Stimulated activated CD4-positive, alpha-beta T cell treated with anti-CD3 and anti-CD28 coated beads, TNF-alpha, amount 100 ng/mL, for 24 hours (primary cell): ENCODE measurements at places on chromosomes 7 and 10.

- no peak for DNase-seq
Observed at GRCh38 chr10:117159390-117159789, 21.3 kb upstream of the VAX1 start.

DNA sequence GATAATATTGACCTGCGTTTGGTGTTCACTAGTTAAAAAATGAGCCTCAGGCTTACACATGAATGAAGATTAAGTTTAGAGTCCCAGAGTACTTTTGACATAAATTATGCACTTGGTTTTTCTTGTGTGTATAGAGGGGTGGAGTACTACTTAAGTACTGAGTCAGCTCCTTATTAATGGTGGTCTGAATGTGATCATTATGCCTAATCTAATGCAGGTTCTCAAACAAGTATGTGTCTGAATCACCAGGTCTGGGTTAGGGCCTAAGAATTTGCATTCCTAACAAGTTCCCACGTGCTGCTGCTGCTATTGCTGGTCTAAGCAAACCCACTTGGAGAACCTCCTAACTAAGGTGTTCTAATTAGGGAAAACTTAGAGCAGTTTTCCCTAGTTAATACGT is 30.7 kb upstream of the STOX1 start:
- no peak for DNase-seq

DNA sequence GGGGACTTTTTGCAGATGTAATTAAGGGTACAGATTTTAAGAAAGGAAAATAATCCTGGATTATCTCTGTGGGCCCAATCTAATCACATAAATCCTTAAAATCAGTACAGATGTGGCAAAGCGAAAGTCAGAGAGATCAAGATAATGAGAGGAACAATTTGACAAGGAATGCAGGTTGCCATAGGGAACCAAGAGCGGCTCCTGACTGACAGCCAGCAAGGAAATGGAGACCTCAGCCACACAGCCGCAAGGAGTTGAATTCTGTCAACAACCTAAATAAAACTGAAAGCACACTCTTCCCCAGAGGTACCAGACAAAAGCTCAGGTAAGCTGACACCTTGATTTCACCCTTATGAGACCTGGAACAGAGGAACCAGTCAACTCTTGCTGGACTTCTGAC is 3.4 kb upstream of the PNPLA8 start:
- no peak for DNase-seq

- no peak for DNase-seq
Observed at GRCh38 chr10:24894309-24894708, 58.1 kb downstream of the PRTFDC1 start.

DNA sequence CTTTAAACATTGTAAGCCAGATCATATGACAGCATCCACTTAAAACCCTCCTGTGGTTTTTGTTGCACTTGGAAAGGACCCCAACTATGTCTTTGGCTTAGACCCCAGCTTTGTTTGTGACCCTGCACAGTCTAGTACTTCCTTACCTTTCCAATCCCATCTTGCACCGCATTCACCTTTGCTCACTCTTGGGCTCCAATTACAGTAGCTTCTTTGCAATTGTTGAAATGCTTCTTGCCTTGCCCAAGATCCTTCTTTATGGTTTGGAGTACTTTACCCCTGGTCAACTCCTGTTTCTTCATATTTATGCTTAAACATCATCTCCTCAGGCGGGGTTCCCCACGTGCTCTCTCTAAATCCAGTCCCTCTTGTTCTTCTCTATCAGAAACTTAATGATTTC is 162.6 kb downstream of the PTEN start:
- DNase-seq = no peak

GRCh38 chr7:54906963-54907362 is 111.9 kb upstream of the EGFR start:
- DNase-seq = no peak

DNA sequence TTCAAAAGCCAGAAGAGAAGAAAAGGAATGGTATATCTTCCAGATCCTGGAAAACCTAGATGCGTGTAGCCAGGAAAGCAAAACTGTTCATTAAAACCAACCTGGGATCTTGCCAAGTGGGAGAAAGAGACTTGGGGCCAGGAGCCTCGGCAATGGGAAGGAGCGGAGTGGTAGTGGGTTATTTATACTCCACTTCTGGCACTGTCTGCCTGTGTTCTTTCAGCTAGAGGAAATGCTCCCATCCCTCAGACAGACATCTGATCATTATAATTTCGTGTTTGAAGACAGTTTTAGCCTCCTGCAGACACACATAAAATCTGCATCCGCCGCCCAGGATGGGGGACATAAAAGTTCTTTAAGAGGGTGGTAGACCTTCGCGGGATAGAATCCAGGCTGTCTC is 421.6 kb downstream of the RPS24 start:
- no peak for DNase-seq

DNA sequence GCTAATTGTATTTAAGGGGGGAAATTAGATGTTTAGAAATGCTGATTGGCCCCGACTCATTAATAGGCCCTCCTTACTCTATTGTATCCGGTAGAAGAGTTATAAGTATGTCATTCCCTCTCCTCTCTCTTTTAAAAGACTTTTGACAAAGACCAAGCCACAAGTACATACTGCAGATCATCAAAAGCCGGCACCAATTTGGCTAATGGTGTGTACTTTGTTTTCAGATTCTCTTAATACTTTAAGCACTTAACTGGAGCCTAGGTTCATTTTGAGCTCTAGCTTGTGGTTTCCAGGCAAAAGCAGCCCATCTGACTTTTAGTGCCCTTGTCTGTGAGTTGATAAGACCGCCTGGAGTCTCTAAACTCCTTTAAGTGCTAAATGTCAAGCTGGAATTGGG is 210.0 kb upstream of the LYZL1 start:
- DNase-seq = no peak

- DNase-seq = no peak
Observed at GRCh38 chr7:149007611-149008010, 20.7 kb downstream of the PDIA4 start.

DNA sequence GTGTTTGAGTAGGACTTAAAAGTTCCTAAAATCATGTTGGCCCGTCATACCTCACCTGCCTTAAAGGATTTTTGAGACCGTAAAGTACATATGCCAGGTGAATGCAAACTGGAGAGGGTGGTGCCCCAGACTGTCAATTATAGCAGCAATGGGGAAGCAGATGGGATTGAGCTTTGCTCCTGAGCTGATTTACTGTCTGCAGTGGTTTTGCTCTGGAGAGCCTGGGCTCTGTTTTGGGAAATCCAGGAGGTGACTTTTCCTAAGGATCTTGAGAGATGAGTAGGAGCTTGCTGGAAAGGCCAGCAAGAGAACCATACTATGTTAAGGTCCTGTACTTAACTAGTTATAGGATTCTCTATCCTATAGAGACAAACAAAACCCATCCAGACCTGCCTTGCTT is 43.0 kb downstream of the COL13A1 start:
- DNase-seq = no peak

- DNase-seq = no peak
Observed at GRCh38 chr10:70849582-70850016, 33.9 kb downstream of the SGPL1 start.

DNA sequence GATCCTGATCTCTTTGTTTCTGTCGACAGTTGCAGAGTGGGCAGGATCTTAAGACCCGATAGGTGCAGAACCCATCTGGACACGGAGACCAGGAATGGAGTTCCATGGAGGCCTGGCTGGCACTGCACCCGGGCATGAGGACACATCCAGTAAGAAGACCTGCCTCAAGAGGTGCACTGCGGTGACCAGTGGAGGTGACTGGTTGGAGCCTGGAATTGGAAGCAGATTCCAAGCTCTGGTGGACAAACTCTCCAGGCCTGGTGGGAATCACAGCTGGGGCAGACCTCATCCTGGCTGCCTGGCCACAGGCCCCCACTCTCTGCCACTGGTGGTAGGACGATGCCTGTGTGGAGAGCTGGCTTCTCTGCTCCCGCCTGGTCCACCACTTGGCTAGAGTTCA is 31.0 kb downstream of the ZNF775 start:
- no peak for DNase-seq

- DNase-seq = no peak
Observed at GRCh38 chr10:33494694-33495265, 160.3 kb upstream of the NRP1 start.

- peak; percentile 48 for DNase-seq
Observed at GRCh38 chr10:32332299-32332750, 14.6 kb downstream of the EPC1 start.

- DNase-seq = peak; percentile 5
Observed at GRCh38 chr10:32005050-32005449, 51.2 kb downstream of the KIF5B start.

- DNase-seq = no peak
Observed at GRCh38 chr7:128739990-128740682, 977 bp downstream of the CALU start.

GRCh38 chr10:35600193-35600592 is 4.9 kb upstream of the GJD4 start:
- no peak for DNase-seq

GRCh38 chr10:94225589-94225988 is 137.2 kb downstream of the NOC3L start:
- no peak for DNase-seq

DNA sequence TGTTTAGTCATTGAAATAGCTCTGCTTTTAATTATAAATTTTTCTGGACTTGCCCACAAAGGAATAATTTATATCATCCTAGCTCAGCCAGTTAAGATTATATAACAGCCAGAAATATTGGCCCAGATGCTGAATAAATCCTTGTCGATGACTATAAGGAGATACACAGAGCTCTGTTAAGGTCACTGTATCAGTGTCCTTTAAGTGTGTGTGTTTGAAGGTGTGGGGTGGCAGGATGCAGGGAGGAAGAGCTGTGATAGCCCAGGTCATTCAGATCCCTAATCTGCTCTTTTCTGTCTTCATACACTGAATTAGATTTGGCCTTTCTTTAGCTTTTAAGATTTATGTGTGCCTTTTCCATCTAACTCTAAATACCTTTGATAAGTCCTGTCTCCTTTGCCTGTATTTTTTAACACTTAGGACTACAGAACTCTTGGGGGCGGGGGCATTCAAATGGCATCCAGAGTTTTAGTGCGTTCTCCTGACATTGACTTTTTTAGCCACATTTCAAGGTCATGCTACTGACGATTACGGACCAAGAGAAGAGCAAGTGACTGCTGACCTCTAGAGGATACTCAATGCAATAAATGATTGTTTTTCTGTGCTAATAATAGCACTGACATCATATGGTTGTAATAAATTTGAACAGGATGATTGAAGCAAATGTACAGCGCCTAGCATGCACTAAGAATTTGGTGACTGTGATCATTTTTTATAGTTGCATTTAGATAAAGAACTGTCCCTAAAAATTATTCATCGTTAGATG is 172.3 kb downstream of the CACNB2 start:
- DNase-seq = no peak

GRCh38 chr10:17115683-17116082 is 13.9 kb downstream of the CUBN start:
- no peak for DNase-seq

GRCh38 chr7:91463330-91463729 is 199.1 kb downstream of the FZD1 start:
- no peak for DNase-seq

- no peak for DNase-seq
Observed at GRCh38 chr7:139586286-139586685, 62.8 kb downstream of the CLEC2L start.

DNA sequence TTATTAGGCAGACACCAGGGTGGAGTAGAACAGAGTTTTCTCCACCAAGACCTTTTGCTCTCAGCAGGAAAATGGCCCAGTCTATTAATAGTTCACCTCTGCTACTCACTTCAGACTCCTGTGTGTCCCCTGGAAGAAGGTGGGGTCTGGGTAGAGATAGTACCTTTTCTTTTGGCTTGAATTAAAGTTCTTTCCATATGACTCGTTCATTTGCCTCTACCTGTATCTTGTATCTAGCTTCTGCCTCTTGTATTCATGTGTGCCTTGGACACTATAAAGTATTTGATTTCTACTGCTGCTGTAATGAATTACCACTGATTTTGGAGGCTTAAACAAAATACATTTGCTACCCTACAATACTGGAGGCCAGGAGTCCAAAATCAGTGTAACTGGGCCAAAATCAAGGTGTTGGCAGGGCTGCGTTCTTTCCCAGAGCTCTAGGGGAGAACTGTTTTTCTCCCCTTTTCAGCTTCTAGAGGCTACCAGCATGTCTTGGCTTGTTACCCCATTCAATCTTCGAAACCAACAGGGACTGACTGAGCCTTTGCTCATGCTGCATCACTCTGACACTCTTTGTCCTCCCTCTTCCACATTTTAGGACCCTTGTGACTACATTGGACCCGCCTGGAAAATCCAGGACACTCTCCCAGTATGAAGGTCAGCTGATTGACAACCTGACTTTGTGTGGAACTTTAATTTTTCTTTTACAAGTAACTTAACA is 155.6 kb upstream of the PRSS58 start:
- no peak for DNase-seq

GRCh38 chr7:11330717-11331116 is 357.0 kb downstream of the PHF14 start:
- DNase-seq = no peak

- no peak for DNase-seq
Observed at GRCh38 chr7:135537905-135538304, 19.8 kb upstream of the NUP205 start.

DNA sequence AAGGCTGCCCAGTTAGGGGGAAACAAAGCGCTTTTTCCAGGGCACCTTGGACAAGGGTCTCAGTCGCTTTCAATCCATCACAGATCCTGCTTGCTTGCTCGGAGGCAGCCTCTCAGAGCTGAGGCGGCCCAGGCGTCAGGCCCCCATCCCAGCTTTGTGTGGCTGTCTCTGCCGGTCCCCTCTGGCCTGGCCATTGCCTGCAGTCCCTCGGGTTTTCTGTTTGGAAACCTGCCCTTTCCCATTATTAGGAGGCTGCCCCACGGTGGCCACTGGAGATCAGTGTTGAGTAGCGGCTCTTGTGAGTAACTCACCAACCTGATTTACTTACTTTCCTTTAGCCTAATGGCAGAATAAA is 216.1 kb downstream of the GLRX3 start:
- no peak for DNase-seq

GRCh38 chr7:84336766-84337165 is 142.2 kb upstream of the SEMA3A start:
- no peak for DNase-seq

- no peak for DNase-seq
Observed at GRCh38 chr10:109929501-109930219, 6.3 kb upstream of the XPNPEP1 start.

- DNase-seq = peak; percentile 45
Observed at GRCh38 chr10:11578802-11579255, 32.6 kb downstream of the USP6NL start.

DNA sequence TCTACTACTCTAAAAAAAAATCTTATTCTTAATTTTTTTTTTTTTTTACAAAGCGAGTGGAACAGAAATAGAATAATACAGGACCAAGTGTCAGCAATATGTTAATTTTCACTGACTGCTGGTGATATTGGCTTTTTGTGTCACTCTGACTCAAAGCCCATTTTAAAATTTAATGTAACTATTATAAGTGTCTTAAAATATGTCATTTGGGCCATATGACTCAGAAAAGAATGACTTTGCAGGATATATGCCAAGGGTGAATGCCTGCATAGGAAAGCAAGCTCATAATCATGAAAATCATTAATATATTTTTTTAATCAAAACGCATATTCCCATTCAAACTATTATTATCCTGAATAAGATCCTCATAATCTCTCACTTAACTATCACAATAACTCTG is 149.2 kb downstream of the GNAT3 start:
- DNase-seq = no peak

- DNase-seq = no peak
Observed at GRCh38 chr7:102170393-102170970, 116.2 kb upstream of the SH2B2 start.
